Lower lobe of right lung (tissue), 2 donors: ENCODE measurements at places on chromosomes 12 and 14. TPM values are rescaled to one million over a fixed set of nuclear protein-coding genes. Genes with fewer than 3 reads are reported as not detected.

DNA sequence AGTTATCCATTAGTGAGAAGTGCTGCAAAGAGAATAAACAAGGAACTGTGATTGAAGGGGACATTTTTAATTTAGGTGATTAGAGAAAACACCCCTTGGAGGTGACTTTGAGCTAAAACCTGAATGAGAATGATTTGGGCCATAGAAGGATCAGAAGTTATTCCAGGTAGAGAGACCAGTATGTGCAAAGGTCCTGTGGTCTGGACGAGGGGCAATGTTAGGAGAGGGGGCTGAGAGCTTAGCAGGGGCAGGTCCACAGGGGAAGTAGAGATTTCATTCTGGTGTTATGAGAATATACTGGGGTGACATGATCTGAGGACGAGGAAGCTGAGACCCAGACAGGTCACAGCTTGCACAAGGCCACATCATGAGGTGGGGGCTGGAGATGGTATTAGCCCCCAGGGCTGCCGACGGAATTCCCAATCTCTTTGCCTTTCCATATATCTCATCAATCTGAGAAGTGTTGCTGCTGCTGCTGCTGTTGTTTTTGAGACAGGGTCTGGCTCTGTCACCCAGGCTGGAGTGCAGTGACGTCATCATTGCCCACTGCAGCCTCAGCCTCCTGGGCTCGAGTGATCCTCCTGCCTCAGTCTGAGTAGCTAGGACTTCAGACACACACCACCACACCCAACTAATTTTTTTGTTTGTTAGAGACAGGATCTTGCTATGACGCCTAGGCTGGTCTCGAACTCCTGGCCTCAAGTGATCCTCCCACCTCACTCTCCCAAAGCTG lies 55.6 kb downstream of the KCTD10 start:
- DNase-seq, result no peak

DNA sequence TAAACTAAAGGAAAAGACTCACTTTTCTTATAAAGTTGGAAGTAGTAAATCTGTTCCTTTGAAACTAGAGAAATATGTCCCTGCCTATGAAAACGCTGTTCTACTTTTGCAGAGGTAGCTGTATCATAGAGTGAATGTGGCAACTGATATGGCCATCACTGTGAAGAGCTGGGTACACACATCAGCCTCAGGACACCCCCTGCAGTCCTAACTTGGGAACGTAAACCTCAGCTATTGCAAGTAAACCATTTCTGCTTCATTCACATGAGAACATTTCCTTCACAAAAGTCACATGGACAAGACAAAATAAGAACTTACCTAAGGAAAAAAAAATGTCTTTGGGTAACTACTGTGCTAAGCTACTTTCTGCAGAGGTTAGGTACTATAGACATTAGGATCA lies 233.3 kb upstream of the PPFIA2 start:
- DNase-seq, result no peak

- no peak for DNase-seq
Measured at GRCh38 chr12:42140901-42141300, 3.8 kb downstream of the GXYLT1 start.

DNA sequence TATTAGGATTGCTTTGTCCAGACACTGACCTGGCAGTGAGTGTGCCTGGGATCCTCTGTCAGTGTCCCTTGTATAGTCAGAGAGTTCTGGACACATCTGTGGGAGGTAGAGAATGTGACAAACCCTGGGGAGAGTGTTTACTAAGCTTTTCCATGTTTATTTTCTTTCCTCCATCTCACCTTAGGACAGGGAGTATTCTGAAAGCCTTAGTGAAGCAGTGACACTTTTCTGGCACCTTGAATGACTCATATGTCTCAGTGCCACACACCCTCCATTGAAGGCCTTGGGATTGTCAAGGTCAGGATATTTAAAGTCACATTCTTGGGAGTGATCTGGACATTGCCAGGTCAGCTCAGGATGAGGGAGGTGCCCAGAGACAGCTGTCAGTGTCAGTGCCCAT lies 34.9 kb upstream of the CTDSP2 start:
- DNase-seq, result no peak

DNA sequence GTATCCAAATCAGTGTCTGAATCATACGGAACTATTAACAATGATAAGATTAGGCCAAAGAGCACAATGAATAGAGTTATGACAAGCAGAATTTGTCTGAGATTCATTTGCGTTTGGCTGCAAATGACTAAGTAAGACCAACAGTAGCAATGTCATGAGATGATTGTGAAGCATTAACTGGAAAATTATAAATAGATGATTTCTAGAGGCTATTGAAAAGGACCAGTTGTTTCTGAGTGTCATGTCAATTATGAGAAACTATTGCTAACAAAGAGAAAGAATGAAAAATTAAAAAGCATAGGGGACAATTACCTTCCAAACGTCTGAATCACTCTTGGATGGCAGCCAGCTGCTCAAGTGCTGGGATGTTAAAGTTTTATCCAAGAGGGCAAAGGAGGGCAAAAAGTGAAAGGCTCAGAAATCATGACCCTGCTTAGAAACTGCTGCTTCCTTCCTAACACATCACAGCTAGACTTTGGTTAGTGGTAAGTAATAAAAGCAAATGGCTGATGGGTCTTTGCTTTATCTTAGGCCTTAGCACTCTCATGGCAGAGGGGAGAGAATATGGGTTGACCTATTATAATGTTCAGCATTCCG lies 89.0 kb downstream of the AKAP6 start:
- DNase-seq, result no peak

DNA sequence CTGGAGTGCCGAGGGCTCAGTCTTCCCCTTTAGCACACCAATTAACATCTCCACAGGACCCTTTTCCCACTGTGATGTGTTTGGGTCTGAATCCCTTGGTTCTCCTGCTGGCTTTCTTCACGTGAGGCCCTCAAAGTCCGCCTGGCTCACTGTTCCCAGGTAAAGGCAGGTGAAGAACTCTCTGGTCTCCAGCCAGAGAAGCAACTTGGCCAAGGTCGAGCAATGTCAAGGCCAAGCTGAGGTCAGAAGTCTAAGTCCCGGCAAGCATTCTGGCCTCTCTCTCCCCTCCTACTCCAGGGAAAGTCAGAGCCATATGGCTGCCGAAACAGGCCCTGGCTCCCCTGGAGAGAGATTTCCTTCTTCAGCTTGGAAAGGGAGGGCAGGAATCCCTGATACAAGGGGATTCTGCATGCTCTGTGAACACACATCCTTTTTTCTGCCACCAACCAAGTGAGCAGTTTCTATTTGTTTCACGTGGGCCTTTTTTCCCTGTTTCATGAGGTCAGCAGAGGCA lies 61.4 kb upstream of the ESRRB start:
- no peak for DNase-seq

DNA sequence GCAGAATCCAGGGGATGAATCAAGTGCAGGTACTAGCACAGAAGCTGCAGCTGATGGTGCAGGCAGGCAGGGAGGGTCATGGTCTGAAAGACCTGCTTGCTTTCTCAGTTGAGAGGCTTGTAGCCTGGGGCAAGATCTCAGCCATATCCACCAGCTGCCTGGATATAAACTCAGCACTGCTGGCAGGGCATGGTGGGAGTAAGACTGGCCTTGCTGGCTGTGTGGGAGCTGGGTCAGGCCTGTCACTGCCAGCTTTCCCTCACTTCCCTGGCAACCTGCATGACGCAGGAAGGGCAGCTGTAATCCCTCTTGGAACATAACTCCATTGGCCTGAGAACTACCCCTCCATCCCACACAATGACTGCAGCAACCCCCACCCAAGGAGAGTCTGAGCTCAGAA lies 230.1 kb downstream of the ANO6 start:
- no peak for DNase-seq

DNA sequence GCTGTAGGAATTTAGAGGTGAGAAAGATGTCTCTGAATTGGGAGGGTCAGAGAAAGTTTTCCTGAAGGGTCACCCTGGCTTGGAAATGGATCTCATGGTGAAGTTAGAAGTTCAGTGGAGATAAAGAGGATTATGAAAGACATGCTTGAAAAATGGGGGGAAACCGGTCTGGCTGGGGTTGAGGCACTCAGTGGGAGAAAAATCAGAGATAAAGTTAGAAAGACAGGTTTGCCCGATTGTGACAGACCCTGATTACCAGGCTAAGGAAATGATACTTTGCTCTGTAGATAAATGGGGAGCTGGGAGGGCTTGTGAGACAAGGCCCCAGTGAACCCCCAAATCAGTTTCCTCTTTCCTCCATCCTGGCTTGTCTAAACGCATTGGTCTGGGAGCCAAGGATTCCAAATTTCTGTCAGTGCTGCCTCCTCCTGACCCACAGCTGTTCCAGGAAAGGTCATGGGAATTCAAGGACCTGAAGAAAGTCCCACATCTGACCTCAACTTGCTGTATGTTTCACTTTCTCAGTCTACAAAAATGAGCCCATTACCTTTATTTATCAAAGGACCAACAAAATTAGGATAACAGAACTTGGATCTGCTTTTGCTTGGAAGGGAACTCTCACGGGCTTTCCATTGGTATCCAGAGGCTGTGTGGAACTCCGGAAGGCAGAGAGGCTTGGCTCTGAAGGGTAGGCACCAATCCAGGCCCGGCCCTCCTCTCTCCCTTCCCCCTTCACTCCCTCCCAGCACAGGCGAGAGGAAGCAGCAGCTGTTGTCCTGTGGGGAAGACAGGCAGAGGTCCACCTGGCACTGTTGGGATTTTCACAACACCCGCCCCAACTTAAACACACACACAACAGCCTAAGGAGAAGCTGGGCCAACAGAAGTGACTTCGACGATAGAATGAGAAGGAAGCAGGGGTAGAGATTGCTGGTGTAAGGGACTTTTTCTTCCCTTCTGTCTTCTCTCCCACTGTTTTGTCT lies 3.4 kb upstream of the RNASE7 start:
- peak; percentile 62 for DNase-seq

DNA sequence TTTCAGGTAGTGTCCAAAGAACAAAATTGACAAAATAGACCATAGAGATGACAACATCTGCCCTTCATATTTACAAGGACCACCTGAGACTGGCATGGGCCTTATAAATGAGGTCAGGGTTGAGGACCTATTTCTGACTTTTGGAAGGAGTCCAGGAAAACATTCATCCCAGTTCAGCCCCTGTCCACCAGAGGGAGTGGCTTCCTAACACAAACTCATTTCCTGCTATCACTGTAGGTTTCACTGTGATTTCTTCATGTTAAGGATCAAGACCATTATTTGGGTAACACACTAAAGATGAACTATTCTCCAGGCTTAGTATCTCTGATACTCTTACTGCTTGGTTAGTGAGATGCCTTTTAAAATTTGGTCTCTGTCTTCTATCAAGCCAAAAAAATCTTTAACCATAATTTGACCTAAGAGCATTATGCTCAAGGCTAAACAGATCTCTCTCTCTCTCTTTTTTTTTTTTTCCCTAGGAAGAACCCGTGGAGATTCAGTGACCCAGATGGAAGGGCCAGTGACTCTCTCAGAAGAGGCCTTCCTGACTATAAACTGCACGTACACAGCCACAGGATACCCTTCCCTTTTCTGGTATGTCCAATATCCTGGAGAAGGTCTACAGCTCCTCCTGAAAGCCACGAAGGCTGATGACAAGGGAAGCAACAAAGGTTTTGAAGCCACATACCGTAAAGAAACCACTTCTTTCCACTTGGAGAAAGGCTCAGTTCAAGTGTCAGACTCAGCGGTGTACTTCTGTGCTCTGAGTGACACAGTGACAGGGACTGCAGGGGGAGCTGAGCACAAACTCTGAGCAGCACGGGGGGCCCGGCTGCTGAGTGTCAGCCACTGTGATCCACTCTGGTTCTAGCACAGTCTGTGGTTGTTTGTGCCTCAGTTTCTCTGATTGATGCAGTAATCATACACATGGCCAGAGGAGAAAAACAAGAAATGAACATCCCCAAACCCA lies 267.6 kb upstream of the OR4E1 start:
- no peak for DNase-seq

DNA sequence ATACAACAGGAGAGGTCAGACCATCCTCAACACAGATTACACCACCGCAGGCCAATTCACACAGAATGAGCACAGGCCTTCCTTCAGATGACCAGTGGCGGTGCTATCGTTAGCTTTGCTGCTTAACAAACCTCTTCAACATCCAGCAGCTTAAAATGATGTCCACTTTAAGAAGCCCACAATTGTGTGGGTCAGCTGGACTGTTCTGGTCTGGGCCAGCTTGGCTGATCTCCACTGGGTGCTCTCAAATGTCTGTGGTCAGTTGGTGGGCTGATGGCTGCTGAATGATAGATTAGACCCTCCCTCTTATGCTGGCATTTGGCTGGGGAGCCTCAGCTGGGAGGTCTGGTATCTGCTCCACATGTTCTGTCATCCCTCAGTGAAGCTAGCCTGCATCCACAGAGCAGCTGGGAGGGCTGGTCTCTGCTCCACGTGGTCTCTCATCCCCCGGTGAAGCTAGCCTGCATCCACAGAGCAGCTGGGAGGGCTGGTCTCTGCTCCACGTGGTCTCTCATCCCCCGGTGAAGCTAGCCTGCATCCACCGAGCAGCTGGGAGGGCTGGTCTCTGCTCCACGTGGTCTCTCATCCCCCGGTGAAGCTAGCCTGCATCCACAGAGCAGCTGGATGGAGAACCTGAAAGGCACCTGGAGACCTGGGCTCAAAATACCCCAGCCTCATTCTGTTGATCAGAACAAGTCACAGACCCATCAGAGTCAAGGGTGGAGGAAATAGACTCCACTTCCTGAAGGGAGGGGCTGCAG lies 203.6 kb upstream of the DIO3 start:
- DNase-seq, result no peak

DNA sequence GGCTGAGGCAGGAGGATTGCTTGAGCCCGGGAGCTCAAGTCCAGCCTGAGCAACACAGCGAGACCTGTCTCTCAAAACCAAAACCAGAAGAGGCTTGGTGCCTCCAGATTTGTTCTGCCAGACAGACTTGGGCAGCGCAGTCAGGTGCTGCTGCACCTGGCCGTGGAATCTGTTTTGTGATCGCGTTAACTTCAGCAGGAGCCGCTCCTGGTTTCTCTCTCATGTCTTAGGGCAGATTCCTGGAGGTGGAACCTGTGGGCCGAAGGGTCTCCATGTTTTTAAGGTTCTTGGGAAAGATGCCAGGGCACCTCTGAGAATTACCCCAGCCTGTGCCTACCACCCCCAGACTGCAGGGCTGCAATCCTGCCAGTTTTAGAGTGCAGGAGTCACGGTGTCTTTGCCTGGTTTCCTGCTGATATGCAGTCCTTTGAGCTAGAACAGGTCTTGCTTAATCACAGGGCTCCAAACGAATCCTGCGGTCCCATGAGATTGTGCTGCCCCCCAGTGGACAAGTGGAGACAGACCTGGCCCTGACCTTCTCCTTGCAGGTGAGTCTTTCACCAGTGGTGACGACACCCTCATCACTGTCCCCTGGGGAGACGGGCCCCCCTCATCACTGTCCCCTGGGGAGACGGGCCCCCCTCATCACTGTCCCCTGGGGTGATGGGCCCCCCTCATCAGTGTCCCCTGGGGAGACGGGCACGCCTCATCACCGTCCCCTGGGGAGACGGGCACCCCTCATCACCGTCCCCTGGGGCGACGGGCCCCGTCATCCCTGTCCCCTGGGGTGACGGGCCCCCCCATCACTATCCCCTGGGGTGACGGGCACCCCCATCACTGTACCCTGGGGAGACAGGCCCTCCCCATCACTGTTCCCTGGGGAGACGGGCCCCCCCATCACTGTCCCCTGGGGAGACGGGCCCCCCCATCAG lies 37.6 kb downstream of the PACS2 start:
- peak; percentile 83 for DNase-seq

WNT5B gene
- total RNA-seq, result 6.1 TPM

LRTM2 gene
- total RNA-seq, result not detected

ANKRD33 gene
- total RNA-seq, result not detected

FSCB gene
- total RNA-seq, result 0.12 TPM

SMCO3 gene
- 0.68 TPM for total RNA-seq
